ENCODE measurements at places on chromosomes 6 and 20. TPM values are rescaled to one million over a fixed set of nuclear protein-coding genes. Genes with fewer than 3 reads are reported as not detected.

DNA sequence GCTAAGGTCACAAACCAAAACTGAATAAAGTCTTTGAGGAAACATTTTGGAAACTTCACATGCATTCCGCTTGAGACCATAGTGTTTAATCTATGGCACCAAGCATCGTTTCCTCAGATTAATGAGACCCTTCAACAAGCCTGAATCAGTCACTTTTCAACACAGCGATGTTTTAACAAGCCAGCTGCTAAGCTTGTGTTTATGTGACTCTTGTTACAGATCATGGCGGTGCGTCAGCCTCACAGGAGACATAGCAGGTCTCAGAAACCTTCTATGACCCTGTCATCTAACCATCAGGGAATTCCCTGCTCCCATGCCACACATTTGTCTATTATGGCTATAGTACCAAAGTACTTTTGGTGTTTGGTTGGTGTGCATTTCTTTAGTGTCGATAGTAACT is 57.2 kb downstream of the MTFR2 start:
- DNase-seq, result no peak

GRCh38 chr6:20319520-20320357 is 81.9 kb upstream of the E2F3 start:
- no peak for DNase-seq

DNA sequence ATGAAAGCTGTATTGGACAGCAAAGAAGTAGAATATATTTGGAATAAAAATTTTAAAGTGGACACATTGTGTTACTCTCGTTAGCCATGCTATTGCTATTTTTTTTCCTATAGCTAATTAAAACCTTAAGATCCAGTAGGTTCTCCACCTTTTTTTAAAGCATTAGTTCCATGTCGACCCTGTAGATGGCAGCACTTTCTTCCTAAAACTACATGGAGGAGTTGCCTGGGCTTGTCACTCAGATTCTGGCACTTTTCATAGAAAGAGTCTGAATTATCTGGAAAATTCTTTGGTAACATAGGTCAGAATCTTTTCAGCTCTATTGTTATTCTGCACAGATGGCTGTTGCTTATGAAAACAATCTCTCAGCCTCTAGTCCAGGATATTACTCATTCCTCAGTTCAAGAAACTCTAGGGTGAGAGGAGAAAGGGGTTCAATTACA is 42.0 kb upstream of the ESR1 start:
- DNase-seq, result no peak

GRCh38 chr6:20569000-20569610 is 34.8 kb downstream of the CDKAL1 start:
- no peak for DNase-seq

DNA sequence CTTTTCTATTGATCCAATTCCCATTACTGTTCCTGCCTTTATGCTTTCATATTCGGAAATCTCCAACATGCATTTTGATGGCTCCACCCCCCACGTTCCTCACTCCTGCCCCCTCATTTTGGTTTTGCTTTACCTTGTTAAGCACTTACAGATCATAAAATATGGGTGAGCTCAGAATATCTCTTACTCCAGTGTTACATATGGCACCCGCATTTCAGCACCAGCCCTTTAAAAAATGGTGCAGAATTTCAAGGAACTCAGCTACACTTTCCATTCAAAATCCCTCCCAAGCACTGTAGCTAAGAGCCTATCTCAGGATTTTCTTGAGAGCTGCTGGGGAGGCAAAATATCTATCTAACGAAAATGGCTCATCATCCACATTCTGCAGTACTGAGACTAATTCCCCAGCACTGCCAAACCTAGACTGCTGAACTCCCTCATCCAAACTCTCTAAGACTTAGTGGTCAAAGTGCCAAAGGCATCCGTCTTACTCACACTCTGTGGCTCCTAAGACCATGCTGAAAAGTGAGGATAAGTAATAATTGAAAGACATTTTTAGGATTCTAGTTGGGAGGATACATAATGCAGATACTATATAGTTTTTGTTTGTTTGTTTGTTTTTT is 7.8 kb downstream of the SGK1 start:
- no peak for DNase-seq

YTHDF1 gene
- 28.4 TPM for total RNA-seq

- DNase-seq, result peak; percentile 33
Measured at GRCh38 chr20:462199-462991, at the start of gene TBC1D20. TSS of gene TBC1D20 (minus strand) at chr20:462533. CDS start at chr20:462405, 128 bp downstream.

- no peak for DNase-seq
Measured at GRCh38 chr6:79030511-79030910, 47.5 kb downstream of the PHIP start.

- DNase-seq, result no peak
Measured at GRCh38 chr20:19710336-19711120, 47.5 kb upstream of the RIN2 start.

SEMG1 gene
- total RNA-seq, result not detected

- no peak for DNase-seq
Measured at GRCh38 chr6:72721346-72721745, 99.5 kb downstream of the KCNQ5 start.

DNA sequence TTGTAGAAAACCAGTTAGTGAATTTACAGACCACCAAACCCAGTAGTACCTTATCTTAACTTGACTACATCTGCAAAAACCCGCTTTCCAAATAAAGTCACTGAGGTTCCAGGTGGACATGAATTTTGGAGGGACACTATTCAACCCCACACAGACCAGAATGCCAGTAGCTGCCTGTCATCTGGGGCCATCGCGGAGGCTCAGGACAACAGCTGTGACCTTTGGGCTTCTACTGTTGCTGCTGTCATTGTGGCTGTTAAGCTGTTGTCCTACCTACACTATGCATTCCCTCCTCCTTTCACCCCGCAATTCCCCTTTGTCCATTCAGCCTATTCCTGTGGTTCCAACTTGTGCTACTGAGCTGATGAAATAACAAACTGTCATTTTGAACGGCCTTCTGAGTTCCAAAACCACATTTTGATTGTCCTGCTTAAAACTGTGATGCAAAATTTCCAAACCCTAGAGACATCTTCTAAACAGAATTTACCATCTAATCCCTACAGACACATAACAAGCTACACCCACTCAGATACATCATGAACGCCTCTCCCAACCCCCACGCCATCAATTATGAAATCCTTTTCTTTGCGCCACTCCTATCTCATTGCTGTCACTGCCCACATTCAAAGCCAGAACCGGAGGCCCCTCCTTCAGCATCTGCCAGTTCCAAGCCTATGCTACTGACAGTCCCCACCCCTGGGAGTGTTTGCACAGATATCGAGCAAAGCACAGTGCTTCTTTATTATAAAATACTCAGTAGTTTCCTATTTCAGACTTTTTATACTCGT is 125.0 kb downstream of the C6orf118 start:
- no peak for DNase-seq

DNA sequence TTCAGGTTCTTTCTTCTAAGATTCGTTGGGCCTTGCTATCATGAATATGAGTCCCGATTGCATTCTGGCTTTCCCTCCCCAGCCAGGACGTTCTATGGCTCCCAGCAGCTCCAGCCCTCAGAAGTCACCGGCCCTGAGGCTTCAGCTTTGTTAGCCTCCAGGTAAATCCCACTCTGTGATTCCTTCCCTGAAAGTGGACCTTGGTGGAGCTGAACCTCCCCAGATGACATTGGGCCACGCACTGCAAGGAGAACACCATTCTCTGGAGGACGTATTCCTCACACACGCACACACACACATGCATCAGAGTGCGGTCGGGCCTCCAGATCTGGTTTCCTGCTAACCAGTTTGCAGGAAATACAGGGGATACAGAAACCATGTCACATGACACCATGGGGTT is 487.3 kb upstream of the CDH4 start:
- no peak for DNase-seq

GRCh38 chr6:154532426-154532825 is 21.9 kb upstream of the CNKSR3 start:
- no peak for DNase-seq

GRCh38 chr6:64220801-64221200 is 585.2 kb downstream of the PHF3 start:
- no peak for DNase-seq

- no peak for DNase-seq
Measured at GRCh38 chr20:38818113-38819065, 12.9 kb downstream of the PPP1R16B start.

Data from omental fat pad (tissue), 4 donors.